ENCODE measurements at places on chromosomes 2 and 18.

DNA sequence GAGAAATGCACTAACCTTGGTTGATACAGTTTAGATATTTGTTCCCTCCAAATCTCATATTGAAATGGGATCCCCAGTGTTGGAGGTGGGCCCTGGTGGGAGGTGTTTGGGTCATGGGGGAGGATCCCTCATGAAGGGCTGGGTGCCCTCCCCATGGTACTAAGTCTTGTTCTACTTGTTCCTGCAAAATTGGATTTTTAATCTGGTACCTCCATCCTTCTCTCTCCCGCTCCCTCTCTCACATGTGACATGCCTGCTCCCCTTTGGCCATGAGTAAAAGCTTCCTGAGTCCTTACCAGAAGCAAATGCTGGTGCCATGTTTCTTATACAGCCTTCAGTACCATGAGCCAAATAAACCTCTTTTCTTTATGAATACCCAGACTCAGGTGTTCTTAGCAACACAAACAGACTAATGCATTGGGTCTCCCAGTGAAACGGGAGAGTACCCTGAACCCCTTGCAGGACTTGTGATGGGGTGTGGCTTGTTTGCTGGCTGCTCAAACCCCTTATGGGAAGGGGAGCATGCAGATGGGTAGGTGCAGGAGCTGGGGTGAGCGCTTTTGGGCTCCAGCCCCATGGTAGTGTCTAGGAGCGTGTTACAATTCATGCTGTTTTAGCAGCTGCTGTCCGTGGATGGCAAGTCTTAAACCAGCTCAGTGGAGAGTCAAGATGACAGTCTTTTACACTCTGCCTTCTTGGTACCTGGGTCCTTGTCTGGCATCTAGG lies 27.2 kb downstream of the FAHD2B start:
- no peak for DNase-seq

GRCh38 chr2:148106331-148106730 lies 85.4 kb downstream of the MBD5 start:
- DNase-seq = no peak

DNA sequence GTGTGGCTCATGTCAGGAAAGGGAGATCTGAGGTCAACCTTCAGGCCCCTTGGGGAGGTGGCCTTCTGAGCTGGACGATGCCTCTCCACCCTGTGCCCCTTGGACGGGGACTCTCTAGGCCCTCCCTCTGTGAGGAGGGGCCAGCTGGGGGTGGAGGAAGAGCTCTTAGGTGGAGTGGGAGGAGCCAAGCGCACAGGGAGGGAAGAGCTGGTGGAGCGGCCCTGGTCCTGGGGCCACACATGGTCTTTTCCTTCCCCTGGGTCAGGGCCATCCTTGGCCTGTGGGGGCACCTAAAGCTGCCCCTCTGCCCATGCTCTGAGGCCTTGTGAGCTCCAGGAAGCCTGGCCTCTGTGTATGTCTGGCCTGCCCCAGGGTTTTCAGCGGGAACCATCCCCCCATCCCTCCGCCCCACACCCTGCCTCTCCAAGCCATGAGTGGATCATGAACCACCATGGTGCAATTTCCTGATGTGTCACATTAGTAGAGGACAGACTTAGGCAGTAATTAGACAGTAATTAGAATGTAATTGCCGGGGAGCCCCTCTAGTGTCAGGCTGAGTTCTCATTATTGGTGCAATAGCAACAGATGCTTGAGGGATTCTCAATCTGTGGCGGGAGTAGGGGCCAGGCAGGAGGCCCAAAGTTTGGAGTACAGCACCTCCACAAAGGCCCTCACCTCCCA lies 63.0 kb downstream of the GLI2 start:
- DNase-seq = no peak

- no peak for DNase-seq
Measured at GRCh38 chr2:120323807-120324399, 22.0 kb upstream of the INHBB start.

DNA sequence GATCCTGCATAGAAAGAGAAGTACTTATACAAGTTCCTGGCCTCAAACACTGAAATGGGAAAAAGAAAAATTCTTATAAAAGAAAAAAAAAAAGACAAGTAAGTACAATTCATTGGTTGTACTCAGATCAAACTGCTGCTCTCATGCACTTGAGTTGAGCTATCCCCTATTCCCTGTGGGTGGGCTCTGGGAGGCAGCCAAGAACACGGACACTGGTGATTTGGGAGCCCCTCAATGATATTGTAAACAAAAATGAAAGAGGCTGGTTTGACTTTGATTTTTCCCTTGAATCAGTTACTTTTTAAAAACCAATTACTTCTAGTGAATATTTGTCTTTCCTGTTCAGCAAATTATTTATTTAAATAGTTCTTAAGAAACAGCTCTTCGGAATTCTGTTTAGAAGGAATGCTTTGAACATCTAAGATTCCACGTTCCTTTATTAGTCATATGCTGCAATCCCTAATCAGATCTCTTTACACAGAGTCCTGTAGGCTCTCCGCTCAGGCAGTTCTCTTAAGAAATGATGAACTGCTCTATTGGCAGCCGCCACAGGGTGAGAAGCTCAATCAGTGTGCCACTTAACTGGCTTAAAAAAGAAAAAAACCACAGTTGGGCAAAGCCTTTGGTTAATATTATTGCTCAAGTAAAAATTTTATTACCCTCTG lies 225.1 kb downstream of the TMEM182 start:
- DNase-seq = no peak

DNA sequence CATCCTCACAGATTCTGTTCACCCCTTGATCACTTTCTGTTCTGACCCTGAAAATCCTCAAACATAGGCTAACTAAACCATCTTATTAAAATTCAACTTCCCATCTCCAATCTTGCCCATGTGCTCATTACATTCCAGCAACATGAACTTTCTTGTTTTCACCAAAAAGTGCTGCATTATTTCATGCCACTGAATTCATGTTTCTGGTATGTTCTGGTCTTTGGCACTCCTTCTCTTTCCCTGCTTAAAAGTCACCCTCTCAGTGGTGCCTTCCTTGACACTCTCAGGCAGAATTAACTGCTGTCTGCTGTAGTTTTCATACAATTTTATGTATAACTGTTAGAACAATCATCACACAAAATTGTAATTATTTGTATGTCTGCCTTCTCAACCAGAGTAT lies 247.7 kb upstream of the RBMS1 start:
- DNase-seq = no peak
